CD4-positive, alpha-beta T cell treated with Interleukin-6 at 100 ng/mL for 8 hours (primary cell): ENCODE measurements at places on chromosomes 2 and 18.

- DNase-seq = no peak
These were observed 764.9 kb downstream of the DSC3 start for GRCh38 chr18:30277676-30278075.

- DNase-seq = no peak
These were observed at the start of gene TM4SF20 for GRCh38 chr2:227379095-227379494. Gene TM4SF20 (minus strand): TSS chr2:227379306. CDS start chr2:227379268, 38 bp downstream.

DNA sequence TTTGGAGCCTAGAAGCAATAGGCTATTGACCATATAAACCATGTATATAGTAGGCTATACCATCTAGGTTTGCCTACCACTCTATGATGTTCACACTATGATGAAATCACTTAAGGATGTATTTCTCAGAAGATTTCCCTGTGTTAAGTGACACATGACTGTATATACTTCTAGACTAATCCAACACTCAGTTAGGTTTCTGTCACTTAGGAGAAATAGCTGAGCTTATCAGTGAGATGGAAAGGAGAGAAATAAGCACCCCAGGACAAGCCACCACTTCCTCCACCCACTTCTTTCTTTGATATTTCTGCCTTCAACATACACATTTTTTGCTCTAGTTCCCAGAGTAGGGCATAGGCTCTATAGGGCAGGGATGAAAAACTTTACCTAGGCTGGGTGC is 7.8 kb downstream of the PECR start:
- no peak for DNase-seq

DNA sequence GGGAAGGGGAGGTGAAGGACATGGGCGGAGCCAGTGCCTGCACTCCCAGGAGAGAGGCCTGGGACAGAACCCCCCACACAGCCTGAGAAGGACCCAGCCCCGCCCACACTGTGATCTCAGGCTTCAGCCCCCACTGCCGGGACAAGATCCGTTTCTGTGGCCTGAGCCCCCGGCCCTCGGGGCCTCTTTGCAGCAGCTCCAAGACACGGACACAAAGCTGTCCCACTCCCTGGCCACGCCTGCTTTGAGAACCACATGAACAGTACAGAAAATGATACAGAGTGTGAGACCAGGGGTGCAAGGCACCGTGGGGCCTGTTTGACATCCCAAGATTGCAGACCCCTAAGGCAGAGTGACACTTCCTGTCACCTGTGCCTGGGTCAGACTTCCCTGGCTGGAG is 74.5 kb downstream of the TWIST2 start:
- no peak for DNase-seq

DNA sequence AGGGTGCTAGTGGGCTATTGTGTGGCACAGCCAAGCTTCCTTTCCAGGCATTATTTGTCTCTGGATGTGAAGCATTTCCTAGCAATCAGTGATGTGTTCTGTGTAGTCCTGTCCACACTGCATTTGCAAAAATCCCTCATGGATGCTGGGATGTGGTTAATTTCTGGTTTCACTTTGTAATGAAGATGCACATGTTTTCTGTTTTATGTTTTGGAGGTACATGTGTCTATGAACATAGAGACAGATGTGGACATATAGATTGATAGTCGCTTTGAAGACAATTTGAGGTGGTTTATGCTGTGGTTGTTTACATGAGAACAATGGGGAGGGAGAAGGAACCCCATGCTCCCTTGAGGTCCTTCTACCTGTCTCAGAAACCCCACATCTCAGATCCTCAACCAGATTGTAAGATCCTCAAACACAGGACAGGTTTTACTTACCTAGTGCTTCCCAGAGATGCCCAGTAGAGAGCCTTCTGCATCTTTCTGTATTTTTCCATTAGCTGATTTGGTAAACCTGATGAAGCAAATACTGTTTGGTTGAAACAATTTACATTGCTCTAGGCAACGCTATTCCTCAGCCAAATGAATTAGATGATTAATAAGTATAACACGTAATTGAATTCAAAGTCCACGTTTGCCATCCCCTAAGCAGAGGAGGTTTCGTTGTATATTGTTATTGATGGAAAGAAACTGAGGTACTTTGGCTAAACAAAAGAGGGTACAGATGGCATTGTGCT is 204.4 kb downstream of the SPP2 start:
- DNase-seq = no peak

DNA sequence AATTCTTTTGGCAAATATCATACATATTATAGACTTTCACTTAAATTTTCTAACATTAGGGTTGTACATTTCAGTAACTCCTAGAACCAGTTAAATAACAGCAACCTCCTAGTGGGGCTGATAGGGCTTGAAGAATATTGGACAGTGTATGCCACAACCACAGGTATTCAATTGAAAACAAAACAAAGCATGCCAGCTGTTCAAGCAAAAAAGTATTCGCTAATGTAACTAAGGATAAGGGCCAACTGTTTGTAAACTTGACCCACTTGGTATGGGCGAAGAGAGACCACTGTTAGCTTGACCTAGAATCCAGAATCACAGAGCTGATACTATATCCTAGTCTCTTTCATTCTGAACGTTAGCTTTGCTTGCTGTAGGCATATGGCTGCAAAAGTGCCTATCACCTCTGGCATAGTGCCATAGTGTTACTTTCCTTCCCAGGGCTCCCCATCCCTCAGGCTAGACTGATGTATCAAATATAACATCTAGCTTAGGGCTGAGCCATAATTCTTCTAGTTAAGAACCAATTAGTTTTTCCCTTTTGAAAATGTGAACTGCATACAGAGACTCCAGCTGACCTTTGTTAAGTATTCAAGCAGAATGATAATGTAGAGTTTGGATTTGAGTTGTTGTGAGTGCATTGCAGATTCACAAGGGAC is 458.8 kb upstream of the NRXN1 start:
- no peak for DNase-seq

DNA sequence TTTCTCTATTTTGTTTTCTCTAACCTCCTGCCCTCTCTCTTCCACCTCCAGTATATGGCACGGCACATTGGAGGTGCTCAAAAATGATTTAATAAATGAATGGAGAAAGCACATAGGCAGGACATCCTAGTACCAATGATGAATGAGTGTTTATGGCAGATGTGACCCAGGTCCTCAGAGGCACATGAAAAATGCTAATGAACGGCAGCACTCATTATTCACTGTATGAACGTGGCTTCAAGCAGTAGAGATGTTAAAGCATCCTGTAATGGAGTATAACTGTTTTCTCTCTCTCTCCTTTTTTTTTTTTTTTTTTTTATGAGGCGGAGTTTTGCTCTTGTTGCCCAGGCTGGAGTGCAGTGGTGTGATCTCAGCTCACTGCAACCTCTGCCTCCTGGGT is 72.4 kb downstream of the MBP start:
- DNase-seq = no peak

DNA sequence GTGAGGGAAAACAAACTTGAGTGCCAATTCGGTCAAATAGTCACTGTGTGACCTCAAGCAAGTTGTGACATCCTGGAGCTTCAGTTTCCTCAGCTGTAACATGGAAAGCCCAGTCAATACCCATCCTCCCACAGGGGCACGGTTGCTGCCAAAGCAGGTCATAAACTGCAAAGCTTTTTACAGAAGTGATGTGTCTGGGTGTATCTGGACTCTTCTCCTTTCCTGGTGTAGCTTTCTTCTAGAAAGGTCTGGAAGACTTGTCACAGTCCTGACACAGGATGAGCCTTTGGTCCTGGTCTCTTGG is 4.2 kb upstream of the AFF3 start:
- no peak for DNase-seq

- no peak for DNase-seq
These were observed 151.3 kb downstream of the CCDC85A start for GRCh38 chr2:56335101-56335500.

GRCh38 chr18:5309888-5310470 is 14.5 kb upstream of the ZBTB14 start:
- peak; percentile 56 for DNase-seq

DNA sequence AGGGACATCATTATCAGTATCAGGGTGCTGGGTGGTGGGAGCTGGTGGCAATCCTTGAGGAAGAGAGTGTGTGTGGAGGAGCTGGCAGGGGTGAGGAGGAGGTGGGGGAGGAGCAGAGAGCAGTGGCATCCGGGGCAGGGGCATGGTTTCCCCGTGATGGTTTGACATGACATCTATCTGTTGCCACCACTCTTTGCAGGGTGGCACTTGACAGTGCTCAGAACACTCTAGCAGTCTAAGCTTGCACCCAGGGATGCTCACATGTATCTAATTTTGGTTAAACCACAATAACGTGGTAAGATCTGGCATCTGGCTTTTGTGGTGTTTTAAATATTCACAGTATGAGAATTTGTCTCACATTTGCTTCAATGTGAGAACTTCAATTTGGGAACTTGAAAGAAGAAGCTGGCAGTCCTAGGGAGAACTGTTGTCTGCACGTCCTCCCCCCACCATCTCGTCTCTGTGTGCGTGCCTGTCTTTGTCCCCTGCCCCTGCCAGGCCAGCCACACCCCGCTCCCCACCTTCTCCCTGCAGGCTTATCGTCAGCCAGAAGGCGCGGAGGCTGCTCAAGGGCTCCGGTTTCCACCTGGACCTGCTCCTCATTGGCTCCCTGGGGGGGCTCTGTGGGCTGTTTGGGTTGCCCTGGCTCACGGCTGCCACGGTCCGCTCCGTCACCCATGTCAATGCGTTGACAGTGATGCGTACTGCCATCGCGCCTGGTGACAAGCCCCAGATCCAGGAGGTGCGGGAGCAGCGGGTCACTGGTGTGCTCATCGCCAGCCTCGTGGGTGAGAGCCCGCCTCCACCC is 11.7 kb downstream of the SLC4A3 start:
- DNase-seq = no peak

GRCh38 chr2:175824243-175824642 is 177.8 kb downstream of the LNPK start:
- DNase-seq = no peak

DNA sequence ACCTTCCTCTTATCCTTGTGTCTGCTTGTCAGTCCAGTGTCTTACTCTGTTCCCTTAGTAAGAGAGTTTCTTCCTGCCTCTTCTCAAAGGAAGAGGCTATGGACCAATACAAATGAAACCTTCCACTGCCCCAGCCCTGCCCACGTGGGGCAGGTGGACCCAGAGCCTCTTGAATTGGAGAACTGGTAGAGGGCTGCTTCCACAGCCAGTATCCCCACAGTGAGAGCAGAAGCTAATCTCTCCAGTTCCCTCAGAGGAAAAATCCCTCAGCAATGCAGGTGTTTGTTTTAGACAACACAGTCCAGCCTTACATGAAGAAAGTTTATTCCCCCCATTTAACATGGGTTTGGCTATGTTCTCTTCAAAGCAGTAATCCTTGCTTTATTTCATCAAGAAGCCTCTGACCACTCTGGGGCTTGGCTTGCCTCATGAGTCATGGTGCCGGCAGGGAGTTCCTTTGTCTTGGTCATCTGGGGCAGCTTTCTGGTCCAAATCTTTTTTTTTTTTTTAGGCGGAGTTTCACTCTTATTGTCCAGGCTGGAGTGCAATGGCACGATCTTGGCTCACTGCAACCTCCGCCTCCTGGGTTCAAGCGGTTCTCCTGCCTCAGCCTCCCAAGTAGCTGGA is 6.5 kb upstream of the CYBRD1 start:
- DNase-seq = no peak

DNA sequence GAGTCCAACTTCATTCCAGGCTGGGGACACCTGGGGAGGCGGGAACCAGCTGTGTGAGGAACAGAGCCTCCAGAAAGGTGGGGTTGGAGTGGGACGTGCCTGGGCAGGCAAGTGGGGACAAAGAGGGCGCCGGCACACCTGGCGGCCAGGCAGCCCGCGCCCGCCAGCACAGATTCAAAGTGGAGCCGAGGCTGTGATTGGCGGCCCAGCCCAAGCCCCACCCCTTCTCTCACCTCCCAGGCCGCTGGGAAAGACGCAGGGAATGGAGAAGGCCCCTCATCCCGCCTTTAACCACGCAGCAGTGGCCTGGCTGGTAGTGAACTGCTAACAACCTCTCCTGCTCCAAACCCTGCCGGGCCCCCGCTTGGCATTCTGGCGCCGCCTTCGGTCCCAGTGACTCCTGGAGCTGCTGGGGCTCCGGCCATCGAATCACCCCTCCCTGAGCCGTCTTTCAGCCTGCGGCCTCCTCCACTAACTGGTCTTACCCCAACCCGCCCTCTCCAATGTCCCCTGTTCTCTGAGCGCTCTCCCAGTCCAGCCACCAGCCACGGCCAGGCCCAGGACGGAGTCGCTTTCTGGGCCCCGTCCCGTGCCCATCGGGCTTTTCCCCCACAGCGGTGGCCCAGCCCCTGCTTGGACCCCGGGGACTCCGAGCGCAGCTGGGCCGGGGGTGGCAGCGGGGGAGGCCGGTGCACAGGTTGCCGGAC is 27.9 kb upstream of the PTMA start:
- DNase-seq = no peak

GRCh38 chr2:191411472-191411871 is 166.3 kb downstream of the MYO1B start:
- DNase-seq = no peak

DNA sequence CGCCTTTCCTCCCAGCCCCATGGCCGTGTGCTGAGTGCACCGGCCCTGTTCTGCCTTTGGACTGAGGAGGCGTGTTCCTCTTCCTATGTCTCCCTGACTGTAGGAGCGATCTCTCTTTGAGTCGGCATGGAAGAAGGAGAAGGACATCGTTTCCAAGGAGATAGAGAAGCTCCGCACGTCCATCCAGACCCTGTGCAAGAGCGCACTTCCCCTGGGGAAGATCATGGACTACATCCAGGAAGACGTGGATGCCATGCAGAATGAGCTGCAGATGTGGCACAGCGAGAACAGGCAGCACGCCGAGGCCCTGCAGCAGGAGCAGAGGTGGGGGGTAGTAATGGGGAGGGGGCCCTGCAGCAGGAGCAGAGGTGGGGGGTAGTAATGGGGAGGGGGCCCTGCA is 29.4 kb upstream of the ASB1 start:
- DNase-seq = no peak

- DNase-seq = no peak
These were observed 644 bp downstream of the ABCG5 start for GRCh38 chr2:43837831-43838559.

DNA sequence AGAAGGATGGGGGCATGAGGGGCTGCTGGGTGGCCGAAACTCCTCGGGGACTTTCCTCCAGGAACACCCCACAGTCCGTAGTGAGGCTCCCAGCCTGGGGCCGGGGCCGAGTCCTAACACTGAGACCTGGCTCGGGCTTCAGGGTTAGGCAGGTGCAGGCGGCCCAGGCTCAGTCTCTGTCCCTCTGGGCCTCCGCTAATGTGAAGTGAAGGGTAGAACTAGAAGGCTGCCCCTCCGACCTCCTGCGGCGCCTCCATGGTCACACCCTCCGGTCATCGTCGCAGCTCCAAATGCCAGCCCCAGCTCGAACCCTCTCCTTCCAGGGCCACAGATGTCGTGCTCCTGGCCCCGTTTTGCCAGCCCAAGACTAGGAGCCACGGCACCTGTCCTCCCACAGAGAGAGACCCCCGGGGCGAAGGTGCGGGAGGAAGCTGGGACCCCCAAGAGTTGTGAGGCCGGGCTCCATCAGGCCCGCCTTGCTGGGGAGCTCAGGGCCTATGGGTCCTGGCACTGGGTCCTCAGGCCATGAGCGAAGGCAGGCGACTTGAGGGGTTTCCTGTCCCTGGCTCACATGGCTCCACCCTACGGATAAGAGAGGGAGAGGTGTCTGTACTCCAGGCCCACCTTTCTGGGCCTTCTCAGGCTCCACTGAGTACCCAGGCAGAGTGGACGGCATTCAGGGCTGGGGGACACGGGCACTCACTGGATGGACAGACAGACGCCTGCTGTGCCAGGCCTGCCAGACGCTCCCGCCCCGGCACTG is 797 bp downstream of the ANO7 start:
- DNase-seq = no peak

GRCh38 chr2:133768256-133768655 is 200.0 kb upstream of the NCKAP5 start:
- DNase-seq = no peak
